Activated T-cell treated with anti-CD3 and anti-CD28 coated beads for 4 hours (primary cell): ENCODE measurements at places on chromosomes 16 and 17.

DNA sequence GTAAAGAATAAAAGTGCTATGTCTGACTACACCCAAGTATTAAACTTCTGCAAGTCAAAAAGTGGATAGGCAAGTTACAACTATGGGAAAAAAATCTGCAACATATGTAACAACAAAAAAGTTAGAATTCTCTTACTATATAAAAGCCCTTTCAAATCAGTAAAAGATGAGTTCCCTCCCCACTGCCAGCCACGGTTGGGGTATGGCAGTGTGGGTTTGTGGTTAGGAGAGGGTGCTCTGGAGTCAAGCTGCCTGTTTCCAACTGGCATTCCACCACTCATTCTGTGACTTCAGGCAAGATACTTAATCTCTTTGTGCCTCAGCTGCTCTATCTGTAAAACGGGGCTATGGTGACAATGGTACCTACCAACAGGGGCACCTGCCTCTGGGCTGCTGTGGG, 26.6 kb upstream of the MFSD6L start:
- DNase-seq = no peak

GRCh38 chr17:65656390-65657250, 95.2 kb upstream of the AXIN2 start:
- no peak for DNase-seq

- DNase-seq = no peak
Measured at GRCh38 chr16:71480956-71481355, 8.2 kb downstream of the ZNF19 start.

DNA sequence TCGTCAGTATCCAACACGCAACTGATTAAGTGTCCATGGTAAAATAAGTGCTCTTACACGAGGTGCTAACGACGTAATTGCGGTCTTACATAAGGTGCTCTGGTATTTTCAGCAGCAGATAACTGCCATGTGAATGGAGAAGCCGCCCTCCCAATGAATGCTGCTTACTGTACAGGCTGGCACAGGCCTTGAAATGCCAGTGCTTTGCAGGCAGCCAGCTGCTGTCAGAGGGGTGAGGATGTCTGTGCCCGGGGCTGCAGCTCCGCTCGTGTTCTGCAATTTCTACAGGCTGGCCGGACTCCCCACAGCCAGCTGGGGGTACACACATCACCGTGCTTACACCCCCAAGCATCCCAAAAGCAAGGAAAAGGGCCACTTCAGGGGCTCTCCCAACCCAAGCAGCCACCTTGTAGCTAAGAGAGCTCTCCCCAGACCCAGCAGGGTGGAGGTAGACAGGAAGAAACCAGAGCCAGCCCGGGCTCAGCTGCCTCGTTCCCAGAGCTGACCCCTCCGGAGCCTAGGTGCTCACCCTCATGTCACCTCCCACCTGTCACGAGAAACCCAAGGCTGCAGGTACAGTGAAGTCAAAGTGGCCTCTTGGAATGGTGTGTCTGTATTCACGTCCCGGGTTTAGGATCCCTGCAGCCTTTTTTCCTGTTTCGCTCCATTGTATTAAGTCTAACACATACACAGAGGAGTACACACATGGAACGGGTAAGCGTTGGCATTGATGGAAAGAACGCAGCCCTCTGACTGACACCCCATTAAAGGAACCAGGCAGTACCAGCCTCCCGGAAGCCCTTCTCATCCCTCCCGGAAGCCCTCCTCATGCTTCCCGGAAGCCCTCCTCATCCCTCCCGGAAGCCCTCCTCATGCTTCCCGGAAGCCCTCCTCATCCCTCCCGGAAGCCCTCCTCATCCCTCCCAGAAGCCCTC, 27.2 kb upstream of the RPH3AL start:
- no peak for DNase-seq

- no peak for DNase-seq
Measured at GRCh38 chr17:35923609-35924114, 6.9 kb downstream of the RDM1 start.

- DNase-seq = no peak
Measured at GRCh38 chr17:50267074-50267841, 7.0 kb upstream of the TMEM92 start.

DNA sequence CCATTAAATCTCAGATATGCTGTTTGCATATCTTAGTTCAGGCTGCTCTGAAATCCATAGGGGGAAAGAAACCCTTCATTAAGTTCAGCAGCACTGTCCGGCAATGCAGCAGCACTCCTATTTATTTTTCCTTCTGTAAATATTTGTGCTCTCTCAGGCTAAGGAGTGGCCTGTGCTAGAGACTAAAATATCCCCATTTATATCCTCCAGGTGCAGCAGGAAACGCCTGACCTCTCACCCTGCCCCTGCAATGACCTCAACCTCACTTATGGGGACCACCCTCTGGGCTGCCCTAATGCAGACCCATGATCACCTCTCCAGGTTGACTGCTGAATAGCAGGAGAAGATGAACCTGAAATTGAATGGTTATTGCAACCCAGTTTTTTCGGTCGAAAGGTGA, 165.0 kb upstream of the ELAC2 start:
- DNase-seq = no peak

GRCh38 chr16:9154567-9155410, 63.3 kb downstream of the HAPSTR1 start:
- DNase-seq = no peak

GRCh38 chr16:66511602-66512271, 38.2 kb downstream of the TK2 start:
- DNase-seq = no peak

DNA sequence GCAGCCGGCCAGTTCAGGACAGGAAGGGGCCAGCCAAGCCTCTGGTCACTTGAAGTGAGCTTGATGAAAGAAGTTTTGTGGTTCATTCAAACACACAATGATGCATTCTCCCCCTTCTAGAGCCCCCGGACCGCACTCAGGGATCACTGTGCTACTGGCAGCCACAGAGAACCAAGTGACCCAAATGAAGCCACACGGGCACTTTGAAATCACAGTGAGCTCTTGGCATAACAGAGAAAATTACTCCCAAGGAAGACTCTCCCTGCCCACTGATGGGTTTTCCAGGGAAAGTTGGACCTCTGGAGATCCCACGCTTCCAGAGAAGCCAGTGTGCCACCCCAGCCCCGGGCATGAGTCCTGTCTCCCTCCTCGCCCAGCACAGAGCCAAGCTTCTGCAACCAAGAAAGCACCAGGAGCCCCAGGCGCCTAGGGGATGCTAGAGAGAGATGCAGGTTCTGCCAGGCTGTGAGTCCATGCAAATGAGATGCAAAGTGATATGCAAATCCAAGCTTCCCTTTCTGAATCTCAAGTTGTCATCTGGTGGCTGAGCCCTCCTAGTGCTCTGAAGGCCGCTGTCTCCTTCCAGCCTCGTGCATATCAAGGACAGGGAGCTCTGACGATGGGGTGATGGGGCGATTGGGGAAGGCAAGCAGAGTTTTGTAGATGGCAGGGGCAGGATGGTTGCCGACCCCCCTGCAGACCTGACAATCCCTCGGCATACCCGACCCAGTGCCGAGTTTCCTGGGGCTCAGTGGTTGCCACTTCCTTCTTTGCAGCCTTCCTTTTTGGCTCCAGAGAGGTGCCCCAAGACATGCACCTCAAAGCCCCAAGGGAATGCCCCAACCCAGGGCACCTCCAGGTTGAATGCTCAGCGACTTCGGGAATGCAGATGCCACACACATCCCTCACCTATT, 59.7 kb upstream of the TNRC6C start:
- no peak for DNase-seq

DNA sequence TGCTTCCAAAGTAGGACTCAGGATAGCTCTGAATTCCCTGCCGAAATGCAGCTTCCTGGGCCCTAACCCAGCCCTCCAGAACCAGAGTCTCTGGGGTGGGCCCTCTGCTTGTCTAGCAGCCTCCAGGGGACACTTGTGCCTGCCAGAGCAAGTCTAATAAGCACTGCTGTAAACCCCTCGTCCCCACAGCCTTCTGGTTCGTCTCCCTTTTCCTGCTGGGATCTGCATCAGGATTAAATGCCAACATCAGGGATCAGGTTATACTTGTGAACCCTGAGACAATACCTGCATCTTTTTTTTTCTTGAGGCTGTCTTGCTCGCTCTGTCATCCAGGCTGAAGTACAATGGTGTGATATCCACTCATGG, 282.0 kb downstream of the SEC14L1 start:
- DNase-seq = no peak

DNA sequence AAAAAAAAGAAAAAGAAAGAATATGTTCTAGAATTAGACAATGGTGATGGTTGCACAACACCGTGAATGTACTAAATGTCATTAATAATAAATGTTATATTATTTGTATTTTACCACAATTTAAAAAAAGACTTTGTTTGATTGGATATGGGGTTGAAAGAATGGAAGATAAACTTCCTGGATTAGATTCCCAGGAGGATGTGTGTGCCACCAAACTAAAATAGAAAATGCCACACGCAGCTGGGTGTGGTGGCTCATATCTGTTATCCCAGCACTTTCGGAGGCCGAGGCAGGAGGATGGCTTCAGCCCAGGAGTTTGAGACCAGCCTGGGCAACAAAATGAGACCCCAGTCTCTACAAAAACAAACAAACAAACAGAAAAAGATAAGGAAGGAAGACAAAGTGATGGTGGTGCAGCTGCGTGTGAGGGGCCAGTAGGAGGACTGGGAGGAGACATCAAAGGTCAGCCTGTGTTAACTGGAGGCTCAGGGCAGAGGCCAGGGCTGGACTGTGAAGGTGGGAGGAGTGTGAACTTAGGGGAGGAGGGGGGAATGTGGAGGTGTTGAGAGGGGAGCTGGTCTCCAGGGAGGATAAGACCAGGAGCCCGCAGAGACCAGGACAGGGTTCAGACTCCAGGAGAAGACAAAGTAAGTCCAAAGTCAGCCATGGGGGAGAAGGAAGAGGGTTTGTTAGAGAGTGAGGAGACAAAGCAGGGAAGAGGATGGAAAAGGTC, 4.1 kb downstream of the PECAM1 start:
- no peak for DNase-seq

DNA sequence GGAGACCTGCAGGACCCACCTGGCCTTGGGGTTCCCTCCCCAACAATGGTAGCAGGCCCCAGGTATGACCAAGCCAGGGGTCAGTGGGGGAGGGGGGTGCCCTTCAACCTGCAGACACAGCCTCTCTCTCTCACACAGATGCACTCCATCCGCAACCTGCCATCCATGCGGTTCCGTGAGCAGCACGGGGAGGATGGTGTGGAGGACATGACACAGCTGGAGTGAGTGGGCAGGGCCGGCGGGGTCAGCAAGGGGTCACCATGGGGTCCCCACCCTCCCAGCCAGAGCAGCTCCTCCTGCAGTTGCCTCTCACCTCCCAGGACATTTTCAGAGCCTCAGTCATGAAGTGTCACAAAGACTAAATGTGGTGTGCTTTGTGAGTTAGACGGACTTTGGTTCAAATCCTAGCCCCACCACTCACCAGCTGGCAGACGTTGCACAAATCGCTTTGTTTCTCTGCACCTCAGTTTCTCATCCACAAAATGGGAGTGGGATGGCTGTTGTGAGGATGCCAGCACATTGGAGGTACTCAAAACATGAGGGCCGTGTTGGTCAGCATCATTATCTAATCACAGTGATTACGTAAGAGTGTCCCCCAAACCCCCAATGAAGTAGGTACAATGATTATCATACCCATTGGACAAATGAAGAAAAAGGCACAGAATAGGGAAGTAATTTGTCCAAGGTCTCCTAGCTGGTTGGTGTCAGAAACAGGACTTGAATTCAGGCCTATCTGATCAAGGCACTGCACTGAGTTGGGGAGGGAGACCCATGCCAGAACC, 16.0 kb downstream of the MYO15A start:
- no peak for DNase-seq

DNA sequence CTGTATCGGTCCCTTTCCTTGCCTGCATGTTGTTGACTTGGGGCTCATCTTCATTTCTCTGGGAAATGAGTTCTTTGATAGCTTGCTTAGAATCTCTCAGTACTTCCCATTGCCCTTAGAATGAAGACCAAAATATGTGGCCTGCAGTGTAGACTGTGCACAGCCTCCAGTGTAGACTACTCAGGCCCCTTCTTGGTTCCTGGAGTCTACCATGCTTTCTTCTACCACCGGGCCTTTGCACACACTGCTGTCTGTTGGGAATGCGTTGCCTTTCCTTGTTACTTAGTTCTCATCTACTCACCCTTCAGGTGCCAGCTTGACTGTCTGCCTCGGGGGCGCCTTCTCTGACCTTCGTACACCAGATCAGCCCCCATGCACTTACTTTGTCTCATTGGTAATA, 82.0 kb downstream of the ABCC1 start:
- no peak for DNase-seq

GRCh38 chr16:75044800-75045361, 46.1 kb downstream of the ZNRF1 start:
- no peak for DNase-seq

DNA sequence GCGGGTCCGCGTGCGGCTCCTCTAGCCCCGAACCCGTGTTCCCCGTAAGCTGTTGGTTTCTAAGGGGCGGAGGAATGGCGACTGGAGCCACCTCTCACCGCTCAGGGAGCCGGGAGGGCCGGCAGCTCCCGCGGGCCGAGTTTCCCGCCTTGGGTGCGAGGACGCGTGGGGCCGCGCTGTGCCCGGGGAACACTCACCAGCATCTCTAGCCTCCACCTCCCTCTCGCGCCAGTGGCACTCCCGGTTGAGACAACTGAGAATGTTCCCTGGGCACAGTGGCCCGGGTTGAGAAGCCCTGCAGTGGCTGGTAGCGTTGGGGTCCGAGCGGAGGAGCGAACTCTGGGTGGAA, 560 bp downstream of the TELO2 start:
- no peak for DNase-seq

- DNase-seq = no peak
Measured at GRCh38 chr16:17404941-17405689, 65.6 kb downstream of the XYLT1 start.

GRCh38 chr17:81400996-81401722, 5.9 kb downstream of the BAHCC1 start:
- DNase-seq = no peak

DNA sequence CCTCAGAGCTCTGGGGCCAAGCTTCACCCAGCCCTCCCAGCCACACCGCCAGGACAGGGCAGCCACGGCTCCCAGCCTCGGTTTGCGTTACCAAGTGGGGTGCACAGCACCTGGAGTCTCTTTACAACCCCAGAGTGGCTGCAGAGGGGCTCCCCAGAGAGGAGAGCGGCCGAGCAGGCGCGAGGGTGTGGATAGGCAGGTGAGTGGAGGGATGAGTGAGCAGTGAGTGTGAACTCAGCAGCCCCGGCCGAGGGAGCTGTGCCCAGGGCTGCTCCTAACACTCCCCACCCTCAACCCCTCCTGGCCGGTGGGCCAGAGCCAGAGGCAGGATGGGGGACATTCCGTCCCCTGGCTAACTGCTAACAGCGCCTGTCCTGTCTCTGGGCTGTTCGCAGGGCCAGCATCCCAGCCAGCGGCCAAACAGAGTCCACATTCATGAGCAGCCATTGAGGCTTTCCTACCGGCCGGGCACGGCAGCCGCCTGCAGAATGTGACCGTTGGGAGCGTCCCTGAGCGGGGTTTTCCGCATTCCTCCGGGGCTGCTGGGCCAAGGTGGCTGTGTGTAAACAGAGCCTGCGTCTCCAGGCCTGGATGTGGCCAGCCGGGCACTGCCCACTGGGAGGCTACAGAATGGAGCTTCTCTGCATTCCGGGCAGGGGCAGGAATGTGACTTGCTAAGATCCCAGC, 5.3 kb downstream of the ZNF469 start:
- DNase-seq = no peak

GRCh38 chr16:27311448-27311830, 2.3 kb upstream of the IL4R start:
- DNase-seq = no peak

- no peak for DNase-seq
Measured at GRCh38 chr16:1153480-1154160, 714 bp downstream of the CACNA1H start.

GRCh38 chr17:11304568-11304967, 63.6 kb downstream of the SHISA6 start:
- DNase-seq = no peak
